RWPE2 (cell line): ENCODE measurements at places on chromosomes 1 and 21.

DNA sequence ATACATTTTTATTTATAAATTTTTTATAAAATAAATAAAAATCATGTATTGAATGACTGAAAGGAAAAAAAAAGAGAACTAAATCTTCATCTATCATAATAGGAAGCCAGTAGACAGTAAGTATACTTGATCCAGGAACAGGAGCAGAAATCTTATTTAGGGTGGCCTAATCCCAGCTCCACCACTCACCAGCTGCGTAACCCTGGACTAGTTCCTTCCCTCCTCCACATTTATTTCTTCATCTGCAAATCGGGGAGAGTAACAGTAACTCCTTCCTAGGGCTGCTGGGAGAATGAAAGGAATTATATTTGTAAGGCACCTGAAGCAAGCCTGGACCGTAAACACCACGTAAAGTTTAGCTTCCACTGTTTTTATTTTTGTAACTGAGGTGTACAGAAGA, 17.9 kb downstream of the GLIS1 start:
- DNase-seq = no peak

- no peak for DNase-seq
These were observed 167.8 kb downstream of the DHRS3 start for GRCh38 chr1:12450090-12450755.

DNA sequence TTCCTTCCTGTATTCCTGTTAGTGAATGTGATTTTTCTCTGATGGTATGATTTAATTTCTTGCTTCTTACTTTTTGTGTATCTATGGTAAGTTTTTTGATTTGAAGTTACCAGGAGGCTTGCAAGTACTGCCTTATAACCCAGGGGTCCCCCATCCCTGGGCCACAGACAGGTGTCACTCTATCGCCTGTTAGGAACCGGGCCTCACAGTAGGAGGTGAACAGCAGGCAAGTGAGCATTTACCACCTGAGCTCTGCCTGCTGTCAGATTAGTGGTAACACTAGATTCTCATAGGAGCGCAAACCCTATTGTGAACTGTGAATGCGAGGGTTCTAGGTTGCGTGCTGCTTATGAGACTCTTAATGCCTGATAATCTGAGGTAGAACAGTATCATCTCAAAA, 143.3 kb downstream of the RPS6KC1 start:
- DNase-seq = no peak

DNA sequence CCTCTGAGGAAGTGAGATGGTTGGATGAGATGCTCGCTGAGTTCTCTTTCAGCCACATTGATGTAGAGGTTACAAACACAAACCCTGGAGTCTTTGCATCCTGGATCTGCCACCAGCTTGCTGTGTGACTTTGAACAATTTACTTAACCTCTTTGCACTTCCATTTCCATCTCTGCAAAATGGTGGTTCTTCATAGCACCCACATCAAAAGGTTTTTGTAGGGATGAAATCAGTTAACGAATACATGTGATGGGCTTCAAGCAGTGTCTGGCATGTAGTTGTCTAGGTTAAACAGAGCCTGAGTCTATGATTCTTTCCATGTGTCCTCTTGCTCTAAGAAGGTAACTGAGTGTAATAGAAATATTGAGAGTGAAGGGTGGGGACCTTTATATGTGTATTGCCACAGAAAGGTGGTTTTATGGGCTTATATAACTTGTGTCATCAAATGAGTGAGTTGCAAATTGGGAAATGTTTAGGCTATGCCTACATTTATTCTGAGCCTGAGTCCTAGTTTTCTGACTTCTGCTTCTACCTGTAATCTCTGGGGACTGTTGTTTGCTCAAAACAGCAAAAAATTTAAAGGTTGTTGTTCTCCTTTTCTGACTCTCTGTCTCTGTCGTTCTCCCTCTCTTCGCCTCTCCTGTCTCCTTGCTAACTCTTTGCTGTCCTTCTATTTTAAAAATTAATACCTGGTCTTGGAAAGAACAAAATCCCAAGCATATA, 27.3 kb upstream of the LRRN2 start:
- DNase-seq = no peak
